ENCODE measurements at places on chromosomes 1 and 21.

- peak; percentile 16 for DNase-seq
These were observed 15.0 kb upstream of the TGFB2 start for GRCh38 chr1:218330043-218330623.

DNA sequence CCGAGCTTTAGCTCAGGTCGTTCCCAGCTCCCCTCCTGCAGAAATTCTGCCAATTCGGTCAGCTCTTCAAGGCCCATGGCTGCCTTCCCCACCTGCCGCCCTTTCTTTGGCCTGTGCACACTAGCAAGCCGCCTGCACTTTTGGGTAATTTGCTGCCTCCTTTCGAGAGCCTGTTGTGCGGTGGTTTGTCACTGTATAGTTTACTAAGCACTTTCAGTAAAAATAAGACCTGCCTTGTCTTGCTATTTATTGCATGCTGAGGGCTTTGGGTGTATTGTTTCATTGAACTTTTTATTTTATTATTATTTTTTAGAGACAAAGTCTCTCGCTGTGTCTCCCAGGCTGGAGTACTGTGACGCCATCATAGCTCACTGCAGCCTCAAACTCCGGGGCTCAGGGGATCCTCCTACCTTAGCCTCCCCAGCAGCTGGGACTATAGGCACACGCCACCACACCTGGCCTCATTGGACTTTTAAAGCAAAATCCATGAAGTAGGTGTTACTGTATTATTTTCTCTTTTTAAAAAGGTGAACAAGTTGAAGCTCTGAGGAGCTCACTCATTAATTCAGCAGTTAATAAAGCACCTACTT is 1.1 kb upstream of the FABP3 start:
- no peak for DNase-seq

DNA sequence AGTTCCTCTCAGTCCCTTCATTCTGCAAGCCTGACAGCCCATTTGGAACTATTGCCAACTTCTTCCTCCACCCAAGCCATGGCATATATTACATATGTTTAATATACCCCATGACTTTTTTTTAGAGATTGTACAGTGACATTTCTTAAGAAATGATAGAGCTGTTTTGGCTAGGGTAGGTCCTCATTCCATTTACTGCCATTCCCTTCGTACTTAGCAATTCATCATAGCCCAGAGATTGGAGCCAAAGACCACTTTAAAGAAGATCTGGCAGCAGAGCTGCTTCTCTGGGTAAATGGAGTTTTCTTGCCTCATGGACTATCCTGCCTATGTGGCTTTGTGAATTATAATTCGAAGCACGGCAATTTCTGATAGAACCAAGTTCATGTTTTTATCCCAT is 93.4 kb downstream of the ST3GAL3 start:
- no peak for DNase-seq

DNA sequence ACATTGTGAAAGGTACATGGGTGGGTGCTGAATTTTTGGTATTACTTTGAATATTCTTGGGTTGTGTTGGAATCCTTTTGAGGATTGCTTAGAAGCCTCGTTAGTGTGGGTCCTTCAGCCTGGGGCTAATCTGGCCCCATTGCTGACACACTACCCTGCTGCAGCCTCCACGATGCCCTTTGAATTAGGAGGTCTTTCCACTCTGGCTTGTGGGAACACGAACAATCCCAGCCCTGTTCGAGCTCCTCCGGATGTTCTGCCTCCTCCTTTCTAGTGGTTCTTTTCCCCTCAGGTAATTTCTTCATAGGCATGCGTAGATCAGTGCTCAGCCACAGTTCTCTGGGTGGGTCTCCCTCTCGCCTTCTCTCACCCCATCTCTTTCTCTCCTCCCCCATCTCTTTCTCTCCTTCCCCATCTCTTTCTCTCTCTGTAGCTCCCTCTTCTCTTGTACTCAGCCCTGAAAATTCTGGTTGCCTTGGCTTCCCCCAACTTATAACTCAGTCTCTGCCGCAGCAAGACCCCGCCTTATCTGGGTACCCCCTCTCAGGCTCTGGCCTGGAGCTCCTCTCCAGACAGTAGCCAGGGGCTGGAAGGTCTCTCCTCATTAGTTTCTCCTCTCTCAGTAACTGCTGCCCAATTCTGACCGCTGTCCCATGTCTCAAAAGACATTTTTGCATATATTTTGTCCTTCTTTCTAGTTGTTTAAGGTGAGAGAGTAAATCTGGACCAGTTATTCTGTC is 46.0 kb upstream of the SLC19A1 start:
- DNase-seq = no peak

- DNase-seq = no peak
These were observed 220.1 kb upstream of the PROX1 start for GRCh38 chr1:213767683-213768082.

DNA sequence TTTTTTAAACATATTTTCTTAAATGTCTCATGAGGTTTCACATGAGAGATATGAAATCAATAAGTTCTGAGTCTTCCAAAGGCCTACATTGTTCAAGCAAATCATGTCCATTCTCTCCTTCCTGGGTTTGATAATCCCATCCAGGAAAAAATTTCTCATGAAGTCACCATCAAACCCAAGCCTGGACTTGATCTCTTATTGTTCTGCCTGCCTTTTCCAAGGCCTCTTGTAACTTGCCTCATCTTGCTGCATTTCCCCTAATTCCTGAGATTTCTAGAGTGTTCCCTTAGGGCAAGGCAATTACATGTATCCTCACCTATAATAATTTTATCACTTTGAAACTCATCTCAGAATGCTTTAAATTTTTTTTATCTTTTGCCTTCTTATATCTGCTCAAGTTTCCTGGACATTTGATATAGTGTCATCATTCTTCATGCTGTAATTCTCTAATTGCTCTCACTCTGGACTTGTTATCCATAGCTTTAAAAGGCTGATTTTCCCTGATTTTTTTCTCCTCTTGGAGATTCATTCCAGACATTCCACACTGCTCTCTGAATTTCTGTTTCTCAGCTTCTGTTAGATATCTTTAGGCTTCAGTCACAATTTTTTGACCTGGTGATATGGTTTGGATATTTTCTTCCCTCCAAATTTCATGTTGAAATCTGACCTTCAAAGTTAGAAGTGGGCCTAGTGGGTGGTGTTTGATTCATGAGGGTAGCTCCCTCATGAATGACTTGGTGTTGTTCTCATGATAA is 126.4 kb downstream of the LRRC7 start:
- no peak for DNase-seq

GRCh38 chr1:156676114-156676819 is 940 bp downstream of the NES start:
- DNase-seq = no peak

DNA sequence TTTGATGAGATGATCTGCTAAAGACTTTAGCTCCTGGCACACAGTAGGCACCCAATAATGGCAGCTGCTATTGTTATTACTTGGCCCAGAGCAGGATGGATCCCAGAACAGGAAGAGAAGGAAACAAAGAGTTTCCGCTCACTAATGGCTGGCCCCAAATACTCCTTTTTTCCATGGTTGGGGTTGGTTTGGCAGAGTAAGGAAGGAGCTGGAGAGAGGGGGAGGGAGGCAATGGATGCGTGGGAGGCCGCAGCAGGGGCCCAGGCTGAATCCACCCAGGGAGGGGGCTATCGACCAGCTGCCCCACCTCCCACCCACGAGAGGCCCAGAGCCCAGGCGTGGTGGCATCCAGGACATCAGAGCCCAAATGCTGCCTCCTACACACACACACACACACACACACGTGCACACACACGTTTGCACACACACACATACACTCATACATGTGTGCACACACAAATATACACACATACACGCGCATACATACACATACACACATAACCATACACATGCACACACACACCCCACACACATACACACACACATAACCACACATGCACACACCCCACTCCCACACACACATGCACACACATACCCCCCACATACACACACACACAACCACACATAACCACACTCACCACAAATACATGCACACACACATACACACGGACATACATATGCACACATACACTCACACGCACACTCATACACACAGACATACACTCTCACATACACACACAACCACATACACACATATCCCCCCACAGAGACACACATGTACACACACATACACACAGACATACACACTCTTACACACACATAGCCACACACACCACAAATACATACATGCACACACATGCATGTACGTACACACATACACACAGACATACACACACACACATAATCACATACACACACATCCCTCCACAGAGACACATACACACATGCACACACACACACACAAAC is 25.2 kb downstream of the C1QB start:
- no peak for DNase-seq

DNA sequence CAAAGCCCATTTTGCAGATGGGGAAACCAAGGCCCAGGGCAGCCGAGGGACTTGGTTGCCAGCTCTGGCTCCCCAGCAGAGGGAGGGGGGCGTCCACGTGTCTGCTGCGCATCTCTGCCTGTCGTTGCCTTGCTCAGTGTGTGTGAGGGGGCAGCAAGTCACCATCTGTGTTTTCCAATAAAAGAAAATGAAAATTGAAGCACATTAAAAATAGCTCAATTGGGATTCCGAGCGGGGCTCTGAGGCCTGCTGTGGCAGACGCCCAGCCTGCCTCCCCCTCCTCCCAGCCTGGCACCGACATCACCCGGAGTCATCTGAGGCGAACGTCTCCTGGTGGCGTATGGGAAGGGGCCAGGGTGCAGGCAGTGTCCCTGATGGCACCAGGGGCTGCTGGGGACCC is 51.2 kb downstream of the EPHB2 start:
- no peak for DNase-seq

GRCh38 chr1:201562659-201563405 is 23.9 kb downstream of the NAV1 start:
- no peak for DNase-seq

DNA sequence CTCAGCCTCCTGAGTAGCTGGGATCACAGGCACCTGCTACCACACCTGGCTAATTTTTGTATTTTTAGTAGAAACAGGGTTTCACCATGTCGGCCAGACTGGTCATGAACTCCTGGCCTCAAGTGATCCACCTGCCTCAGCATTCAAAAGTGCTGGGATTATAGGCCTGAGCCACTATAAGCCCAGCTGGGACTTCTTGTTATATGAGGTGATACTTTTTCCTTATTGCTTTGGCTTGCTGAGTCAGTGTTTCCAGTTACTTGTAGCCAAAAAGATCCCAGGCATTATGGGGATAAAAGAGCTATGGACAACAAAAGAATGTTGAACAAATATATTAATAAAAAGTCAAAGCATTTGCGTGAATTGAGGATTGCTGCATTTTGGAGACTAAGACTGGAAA is 69.9 kb upstream of the LPGAT1 start:
- DNase-seq = no peak

Measured in central memory CD4-positive, alpha-beta T cell (primary cell).